ENCODE measurements at places on chromosomes 6 and 20.

DNA sequence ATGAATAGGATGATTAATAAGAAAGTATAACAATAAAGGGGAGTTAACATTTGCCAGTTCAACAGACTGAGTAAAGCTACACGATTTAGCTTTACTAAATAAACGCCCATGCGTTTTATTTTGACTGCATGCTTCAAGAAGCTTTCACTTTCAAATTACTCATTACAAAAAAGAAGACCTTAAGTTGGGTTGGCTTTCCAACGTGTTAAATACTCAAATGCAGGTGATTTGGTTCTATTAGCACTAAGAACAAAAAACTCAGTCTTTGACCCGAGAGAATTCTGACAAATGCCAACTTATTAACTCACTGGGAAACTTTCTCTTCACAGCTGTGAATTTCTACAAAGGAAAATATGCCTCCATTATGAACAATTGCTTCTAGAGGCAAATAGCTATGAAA lies 24.8 kb downstream of the RNF146 start:
- no peak for DNase-seq

GRCh38 chr20:9809271-9809670 lies 29.6 kb downstream of the PAK5 start:
- DNase-seq = no peak

- DNase-seq = no peak
Observed at GRCh38 chr6:108763931-108764579, 84.2 kb upstream of the ARMC2 start.

GRCh38 chr20:9093218-9093957 lies 24.5 kb downstream of the PLCB4 start:
- DNase-seq = no peak

- no peak for DNase-seq
Observed at GRCh38 chr6:108862479-108863191, 14.4 kb downstream of the ARMC2 start.

GRCh38 chr6:69784595-69785377 lies 12.0 kb downstream of the LMBRD1 start:
- no peak for DNase-seq

DNA sequence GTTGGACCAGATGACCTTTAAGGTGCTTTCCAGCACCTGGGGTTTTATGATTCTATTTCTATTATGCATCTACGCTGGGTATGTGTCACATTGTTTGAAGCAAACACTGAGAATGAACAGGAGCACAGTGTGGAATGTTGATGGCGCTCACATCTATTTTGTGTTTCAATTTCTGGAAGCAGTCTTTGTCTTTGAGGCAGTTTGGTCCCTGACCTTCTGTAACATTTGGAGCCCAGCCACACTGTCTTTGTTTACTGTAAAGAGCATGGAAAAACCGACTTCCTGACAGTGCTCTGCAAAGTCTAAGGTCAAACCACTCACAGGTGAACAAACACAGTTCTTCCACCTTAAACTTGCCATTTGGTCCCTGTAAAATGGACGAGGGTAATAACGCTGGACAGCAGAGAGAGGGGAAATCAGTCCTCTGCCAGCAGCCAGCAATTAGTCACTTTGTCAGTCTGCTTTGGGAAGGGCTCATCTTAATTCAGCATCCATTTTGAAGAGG lies 155.5 kb downstream of the PRL start:
- no peak for DNase-seq

DNA sequence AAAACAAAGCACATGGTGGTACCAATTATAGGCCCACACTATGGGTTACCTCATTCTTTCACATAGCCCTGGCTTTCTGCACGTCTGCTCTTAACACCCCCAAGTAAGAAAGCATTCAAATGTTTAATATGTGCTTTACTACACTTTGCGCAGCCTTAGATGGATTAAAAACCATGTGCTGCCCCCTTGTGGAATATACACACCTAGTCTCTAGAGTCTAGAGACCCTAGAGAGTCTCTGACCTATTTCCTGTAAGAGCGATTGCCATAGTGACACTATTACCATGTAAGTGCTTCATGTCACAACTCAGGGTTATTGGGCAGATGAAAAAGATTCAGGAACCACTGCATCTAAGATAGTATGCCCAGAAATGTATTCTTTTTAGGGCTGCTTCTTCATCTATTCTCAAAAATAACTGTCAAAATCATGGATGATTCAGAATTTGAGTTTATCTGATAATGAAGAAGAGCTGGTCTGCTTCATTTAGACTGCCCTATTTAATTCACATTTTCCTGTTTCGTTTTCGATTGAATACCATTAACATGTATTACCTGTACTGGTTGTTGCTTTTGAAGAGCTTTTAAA lies 186.3 kb downstream of the ADGB start:
- DNase-seq = no peak

DNA sequence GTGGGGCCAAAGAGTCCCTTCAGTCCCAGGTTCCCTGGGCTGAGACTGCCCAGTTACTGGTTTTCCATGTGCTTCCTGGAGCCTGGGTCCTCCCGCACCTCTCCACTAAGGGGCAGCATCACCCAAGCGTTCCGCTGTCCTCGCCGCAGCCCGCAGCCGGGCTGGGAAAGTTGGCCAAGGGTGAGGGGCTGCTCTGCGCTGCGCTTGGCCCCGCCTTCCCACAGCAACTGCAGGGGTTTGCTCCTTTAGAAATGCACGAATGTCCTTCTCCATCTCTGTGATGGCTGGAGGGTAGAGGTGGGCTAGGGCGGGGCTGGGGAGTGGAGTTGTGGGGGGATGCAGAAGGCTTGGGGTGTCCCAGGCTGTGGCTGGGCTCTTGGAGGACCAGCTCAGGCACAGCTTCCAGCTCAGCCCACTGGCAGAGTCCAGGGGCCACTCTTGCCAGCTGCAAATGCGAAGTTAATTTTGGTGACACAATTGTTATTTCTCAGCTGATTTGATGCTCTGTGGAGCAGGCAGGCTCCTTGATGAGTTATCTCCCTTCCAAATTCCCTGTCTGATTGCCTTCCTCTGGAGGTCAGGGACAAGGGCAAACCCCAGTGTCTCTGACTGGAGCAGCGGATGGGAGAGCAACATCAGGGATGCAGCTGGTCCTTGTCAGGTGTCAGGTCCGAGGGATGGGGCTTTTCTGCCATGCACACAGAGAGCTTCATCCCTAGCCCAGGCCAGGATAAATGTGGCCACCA lies 63.2 kb downstream of the NOL4L start:
- DNase-seq = no peak

DNA sequence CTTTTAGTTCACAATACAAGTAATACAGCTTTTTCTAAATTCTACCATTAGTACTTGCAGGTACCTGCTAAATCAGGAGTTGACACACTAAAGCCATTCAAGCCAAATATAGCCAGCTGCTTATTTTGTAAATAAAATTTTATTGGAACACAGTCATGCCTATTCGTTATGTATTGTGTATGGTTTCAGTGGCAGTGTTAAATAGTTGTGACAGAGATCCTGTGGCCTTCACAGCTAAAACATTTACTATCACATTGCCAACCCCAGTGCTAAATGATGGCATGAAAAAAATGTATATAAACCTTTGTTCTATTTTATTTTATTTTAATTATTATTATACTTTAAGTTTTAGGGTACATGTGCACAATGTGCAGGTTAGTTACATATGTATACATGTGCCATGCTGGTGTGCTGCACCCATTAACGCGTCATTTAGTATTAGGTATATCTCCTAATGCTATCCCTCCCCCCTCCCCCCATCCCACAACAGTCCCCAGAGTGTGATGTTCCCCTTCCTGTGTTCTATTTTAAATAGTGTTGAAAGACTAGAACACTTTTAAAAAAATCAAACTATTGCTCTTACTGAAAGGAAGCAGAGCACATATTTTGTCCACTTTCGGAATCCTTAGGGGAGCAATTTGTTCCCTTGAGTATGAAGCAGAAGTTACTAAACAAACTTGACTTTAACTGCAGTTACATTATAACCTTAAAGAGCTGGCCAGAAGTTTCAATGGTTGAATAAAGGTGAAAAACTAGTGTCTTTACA lies 115.7 kb downstream of the PRIM2 start:
- no peak for DNase-seq

DNA sequence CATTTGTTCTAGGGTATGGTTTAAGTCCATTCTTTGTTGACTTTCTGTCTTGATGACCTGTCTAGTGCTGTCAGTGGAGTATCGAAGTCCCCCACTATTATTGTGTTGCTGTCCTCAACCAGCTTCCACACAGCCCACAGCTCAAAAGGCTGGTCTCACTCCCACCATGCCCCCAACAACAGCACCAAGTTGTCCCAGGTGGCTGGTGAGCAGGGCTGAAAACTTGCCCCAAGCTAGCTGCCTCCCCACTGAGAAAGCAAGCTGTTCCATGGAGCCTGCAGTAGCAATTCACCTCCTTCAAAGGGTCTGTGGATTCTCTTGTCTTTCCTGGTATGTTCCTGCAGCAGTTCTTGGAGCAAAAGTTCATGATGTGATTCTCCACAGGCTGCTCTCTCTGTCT lies 221.0 kb downstream of the SYNDIG1 start:
- no peak for DNase-seq

- DNase-seq = no peak
Observed at GRCh38 chr6:1062786-1063545, 248.9 kb upstream of the FOXQ1 start.

DNA sequence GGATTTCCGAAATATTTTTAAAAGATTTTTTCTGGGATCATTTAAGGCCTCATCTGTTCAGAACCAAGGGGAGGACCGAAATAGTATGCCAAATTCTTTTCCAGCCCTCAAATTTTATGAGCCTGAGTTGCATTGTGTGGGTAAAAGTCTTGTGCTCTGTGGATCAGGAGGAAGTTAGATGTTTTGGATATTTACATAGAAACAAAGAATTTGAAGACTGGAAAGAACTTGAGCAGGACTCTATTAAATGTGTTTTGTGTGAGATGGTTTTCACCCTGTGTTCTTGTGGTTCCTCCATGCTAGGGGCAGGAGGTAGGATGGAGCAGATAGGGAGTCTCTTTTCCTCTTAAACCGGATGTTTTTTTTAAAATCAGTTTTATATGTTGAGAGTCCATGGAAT lies 329.1 kb downstream of the LAMA2 start:
- DNase-seq = no peak

DNA sequence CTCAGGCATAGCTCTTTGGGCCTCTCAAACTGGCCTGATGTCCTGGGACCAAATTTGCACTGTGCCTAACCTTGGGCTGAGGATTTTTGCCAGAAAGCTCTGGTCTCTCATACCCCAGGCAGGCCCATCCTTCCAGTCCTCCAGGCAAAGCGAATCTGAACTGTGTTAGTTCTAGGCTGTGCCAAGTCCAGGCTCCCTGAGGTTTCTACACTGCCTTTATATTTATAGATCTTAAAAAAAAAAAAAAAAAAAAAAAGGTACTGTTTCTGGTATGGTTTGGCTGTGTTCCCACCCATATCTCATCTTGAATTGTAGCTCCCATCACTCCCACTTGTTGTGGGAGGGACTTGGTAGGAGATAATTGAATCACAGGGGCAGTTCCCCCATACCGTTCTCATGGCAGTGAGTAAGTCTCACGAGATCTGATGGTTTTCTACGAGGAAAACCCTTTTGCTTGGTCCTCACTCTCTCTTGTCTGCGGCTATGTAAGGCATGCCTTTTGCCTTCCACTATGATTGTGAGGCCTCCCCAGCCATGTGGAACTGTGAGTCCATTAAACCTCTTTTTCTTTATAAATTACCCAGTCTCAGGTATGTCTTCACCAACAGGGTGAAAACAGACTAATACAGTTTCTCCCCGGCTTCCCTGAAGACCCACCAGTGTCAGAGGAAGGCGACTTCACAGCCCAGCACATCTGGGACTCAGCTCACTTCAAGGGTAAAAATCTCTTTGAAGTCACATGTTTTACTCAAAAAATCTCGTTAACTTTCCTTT lies 39.0 kb upstream of the TBXT start:
- DNase-seq = no peak

DNA sequence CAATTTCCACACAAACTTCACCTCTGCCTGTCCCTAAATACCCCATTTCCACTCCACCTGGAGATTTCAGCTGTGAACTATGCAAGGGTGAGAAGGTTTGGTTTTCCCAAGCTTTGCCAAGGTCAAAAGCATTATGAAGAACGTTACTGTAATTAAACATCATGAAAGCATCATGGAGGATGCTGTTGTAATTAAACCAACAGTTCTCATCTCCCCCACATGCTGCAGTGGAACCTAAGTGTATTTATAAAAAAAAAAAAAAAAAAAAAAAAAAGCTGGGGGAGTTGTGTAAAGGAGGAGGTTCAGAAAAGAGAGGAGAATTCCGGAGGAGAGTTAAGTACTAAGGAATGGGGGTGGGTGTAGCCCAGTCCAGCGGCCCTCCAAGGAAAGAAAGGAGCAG lies 474.9 kb upstream of the JARID2 start:
- DNase-seq = no peak

- no peak for DNase-seq
Observed at GRCh38 chr6:163836876-163837690, 422.6 kb downstream of the QKI start.

DNA sequence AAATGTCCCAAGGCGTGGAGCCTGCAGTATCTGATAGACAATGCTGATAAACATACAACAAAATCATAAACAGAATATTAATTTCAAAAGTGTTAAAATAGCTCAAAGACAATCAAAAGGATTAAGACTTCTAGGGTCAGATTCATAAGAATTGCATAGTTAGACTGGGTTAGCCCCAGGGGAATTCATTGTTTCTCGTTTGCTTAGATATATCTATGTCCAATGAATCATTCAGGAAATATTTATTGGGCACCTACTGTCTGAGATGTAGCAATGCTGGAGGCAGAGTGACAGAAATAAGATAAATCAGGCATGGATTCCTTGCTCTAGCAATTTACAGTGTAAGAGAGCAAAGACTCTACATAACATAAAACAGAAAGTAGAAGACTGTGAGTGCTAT lies 124.4 kb upstream of the PRL start:
- no peak for DNase-seq

DNA sequence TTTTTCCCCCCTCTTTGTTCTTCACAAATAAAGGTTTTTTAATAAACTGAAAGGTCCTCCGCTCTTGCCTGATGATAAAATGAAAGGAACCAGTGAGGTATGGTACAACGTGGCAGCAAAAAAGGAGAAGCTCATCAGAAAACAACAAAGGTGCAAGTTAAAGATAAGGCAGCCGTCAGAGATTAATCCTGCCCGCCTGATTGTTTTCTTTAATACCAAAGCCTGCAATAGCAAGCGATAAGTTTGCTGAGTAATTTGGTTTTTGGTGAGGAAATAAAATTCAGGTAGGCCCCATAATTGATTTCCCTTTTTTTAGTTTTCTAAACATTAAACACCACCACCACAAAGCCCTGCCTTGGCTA lies 177.9 kb downstream of the MBOAT1 start:
- DNase-seq = no peak

GRCh38 chr6:159645640-159646039 lies 47.4 kb downstream of the SOD2 start:
- DNase-seq = no peak

DNA sequence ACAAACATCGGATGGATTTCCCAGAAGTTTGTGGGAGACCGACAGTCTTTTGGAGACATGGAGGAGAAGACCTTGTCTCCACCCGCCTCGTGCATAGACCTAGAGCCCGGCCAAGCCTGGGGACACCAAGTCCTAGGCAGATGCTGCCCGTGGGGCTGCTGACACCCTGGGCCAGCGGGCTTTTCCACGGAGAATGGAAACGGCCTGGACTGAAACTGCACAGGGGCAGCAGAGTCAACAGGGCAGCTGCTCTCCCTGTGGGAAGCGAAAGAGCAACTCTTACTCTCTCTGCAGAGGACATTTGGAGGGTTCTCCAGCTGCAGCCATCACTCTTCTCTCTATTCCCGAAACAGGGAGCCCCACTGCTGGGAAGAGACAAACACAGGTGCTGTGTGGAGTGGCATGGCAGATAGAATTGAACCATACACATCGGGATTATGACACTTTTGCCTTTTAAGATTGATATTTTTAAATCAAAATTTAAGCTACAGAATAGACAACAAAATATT lies 401.2 kb downstream of the THBS2 start:
- no peak for DNase-seq

Data from stimulated activated CD8-positive, alpha-beta memory T cell treated with anti-CD3 and anti-CD28 coated beads, Interleukin-12 subunit alpha, Interleukin-12 subunit beta, amount 100 ng/mL, for 4 hours (primary cell).